Stimulated activated CD4-positive, alpha-beta T cell treated with anti-CD3 and anti-CD28 coated beads, Interleukin-15, amount 100 ng/mL, for 1 hour (primary cell): ENCODE measurements at places on chromosomes 7 and 10.
A peak's percentile ranks its signal among the peaks of the same experiment; 100 is the strongest.

DNA sequence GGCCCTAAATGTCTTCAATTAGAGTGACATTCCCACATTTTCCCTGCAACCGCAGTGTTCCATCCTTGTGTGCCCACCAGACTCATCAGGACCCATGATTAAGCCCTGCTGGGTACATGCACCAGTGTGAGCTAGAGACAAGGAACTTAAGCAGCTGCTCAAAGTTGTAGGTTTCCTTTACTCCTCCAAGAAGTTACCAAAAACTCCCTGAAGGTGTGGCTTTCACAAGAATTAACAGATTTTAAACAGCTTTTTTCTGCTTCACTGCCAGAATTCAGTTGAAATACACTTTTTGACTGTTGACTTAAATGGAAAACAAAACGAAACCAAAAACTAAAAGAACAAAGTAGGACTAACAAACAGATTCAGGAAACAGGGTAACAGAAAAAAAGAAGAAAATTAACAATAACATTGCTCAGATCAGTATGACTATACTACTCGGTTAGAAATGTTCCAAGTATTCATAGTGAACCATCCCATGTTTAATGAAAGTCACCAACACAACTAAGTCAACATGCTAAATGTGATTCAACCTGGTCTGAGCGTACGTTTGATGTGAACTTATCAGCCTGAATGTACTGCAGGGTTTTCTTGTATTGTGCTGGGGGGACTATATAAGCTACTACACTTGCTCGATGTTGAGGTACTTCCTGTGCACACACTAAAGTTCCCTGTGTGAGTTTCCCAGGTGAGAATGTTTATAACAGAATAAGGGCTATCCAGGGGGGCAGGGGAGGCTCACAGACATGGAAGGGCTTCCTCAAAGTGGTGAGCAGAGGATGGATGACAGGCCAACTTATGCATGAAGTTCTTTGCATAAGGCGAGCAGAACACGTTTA, 22.2 kb downstream of the SLC37A3 start:
- DNase-seq, result no peak

GRCh38 chr7:69714886-69715576, 116.8 kb downstream of the AUTS2 start:
- no peak for DNase-seq

DNA sequence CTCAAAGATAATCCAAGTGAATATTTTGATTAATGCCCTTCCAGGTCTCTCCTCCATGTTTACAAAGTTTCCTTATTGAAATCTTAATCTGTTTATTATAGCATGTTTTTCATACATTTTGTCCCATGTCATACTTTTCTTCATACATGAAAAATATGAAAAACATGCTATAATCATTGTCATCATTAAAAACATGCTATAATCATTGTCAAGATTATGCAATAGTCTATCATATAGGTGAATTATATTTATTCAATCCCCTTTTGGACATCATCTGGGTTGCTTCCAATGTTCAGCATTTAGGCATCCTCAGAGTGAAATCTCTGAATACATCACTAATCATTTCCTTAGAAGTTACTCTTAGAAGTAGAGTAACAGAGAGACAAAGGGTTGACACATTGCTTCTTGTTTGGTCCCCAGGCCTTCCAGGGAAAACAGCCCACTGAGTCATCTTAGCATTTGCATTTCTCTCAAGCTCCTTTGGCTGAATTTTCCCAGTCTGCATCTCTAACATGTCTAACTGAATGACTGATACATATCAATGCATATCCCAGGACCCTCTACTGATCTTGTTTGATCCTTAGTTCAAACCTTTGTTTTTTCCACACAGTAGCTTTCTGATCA, 87.0 kb downstream of the SGMS1 start:
- no peak for DNase-seq

- DNase-seq, result no peak
Measured at GRCh38 chr7:99111591-99111990, 32.3 kb downstream of the SMURF1 start.

GRCh38 chr10:31148951-31149350, 117.3 kb upstream of the ZNF438 start:
- no peak for DNase-seq

DNA sequence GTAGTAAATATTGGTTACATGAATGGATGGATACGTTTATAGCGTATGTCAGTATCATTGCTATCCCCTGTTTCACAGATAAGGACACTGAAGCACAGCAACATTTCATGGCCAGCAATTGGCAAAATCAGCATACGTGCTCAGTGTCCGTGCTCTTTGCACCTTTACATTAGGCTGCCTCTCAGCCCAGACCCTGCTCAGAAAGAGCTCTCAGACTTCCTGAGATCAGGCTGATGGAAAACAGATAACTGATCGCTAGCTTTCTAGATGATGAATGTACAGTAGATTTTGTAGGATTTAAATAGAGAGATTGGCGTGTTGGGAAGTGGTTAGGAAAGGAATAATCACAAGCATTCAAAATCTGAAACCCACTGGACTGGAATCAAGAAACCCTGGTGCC, 106.7 kb downstream of the ARID5B start:
- no peak for DNase-seq

DNA sequence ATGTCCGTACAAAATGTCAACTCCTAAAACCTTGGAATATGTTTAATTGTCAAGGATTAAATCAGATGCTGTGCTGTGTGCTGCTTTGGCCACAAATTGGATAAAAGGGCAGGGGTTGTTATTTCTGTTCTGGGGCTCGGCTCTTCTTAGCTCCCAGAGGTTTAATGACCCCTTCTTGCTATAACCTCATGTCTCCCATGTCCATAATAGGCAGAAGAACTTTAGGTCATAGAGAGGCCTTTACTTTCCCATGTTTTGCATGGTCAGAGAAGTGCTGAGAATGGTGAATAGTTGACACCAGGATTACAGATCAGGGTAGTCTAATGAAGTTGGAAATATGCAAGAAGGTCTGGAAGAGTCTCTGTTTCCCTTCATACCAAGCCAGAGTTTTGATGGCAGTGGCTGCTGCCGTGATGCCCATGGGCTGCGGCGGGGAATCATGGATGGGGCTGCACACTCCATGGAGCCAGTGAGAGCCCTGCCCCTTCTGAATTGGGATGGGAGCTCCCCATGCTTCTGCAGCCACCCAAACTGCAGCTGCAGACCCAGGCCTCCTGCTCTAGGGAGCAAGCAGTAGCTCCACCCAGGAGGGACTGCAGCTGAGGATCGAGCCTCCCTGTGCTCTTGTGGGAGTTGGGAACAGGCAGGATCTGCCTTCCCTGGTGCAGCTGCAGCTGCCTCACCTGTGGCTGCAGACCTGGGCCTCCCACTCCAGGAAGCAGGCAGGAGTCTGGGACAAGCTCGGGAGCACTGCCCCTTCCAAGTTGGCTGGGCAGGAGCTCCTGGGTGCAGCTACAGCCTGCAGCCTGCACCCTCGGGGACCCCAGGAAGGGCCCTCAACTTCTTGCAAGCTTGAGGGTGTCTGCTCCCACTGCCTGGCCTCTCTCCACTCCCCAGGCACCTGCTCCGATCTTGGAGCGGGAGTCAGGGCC, 23.1 kb upstream of the STEAP4 start:
- DNase-seq, result no peak

DNA sequence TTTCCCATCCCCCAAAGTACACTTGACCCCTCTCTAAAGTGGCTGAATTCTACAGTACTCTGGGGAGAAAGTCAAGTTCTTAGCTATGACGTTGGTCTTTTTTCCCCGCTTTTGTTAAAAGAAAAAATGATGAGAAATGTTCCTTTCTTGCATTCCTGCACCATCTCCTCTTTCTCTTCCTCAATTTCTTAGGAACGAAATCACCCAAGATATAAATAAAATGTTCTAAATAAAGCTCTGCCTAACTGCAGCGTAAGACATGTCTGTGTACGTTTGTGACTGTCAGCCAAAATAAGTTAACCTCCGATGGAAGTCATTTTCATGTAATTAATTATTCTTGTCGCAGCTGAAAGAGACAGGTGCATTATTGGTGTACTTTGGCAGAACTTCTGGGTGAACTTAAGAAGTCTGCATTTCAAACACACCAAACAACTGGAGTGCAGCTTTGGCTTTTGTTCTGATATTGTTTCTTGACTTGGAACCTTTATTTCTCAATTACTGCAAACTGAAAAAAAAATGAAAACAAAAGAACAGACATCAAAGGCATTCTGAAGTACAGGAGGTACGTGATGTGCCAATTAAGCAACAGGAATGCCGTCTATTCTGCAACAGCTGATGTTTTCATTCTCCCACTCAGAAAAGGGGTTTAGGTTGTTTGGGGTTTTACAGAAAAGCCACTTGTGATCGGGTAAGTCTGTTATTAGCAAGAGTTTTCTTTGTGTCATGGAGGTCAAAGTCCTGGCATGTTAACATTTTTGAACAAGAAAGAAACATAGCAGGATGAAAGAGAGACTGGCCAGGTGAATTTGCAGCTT, 82.4 kb upstream of the SDK1 start:
- no peak for DNase-seq

- DNase-seq, result no peak
Measured at GRCh38 chr7:121017586-121017985, 29.1 kb downstream of the CPED1 start.

DNA sequence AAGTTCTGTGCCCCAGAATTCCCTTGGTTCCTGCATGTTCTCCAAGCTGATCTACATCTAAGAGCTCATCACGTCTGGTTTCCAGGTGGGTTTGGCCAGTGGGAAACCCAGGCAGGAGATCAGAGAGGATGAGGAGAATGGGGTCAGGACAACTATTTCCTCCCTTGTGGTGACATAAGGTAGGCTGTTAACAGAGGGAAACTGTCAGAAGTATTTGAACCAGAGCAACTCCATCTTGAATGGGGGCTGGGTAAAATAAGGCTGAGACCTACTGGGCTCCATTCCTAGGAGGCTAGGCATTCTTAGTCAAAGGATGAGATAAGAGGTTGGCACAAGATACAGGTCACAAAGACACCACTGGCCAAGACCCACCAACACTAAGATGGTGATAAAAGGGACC, 19.1 kb downstream of the GARIN1A start:
- no peak for DNase-seq

DNA sequence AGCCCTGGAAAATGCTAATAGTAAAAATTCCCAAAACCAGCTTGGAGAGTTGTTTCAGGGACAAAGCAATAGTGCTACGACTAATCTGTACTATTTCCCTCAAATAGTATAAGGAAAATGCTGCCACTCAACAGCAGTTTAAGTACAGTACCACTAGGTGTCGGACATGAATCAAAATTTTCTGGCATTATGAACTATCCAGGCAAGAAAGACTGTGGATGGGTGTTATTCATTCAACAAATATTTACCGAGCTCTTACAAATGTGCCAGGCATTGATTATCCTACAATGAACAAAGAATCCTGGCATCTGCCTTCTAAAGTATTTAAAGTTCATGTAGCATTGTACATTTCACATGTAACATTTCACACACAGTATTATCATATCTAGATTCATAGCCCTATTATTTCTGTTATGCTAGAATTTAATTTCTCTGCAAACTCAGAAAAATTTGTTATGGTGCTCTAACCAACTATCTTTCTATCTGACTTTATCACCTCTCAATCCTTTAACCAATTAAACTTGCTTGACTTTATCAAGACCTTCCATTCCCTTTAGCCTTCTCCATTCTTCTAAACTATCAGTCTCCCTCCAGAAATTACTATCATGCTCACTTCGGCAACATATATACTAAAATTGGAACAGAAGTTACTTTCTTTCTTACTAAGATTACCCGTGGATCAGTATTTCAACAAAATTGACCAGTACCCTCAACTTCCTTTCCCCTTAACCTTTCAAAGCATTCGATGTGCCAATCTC, 80.6 kb downstream of the ARHGAP21 start:
- DNase-seq, result no peak

- DNase-seq, result no peak
Measured at GRCh38 chr7:47647181-47647917, 65.4 kb upstream of the TNS3 start.

GRCh38 chr7:25823571-25823970, 328.4 kb upstream of the NFE2L3 start:
- DNase-seq, result no peak

- DNase-seq, result no peak
Measured at GRCh38 chr10:92778091-92778490, 70.2 kb upstream of the EXOC6 start.

DNA sequence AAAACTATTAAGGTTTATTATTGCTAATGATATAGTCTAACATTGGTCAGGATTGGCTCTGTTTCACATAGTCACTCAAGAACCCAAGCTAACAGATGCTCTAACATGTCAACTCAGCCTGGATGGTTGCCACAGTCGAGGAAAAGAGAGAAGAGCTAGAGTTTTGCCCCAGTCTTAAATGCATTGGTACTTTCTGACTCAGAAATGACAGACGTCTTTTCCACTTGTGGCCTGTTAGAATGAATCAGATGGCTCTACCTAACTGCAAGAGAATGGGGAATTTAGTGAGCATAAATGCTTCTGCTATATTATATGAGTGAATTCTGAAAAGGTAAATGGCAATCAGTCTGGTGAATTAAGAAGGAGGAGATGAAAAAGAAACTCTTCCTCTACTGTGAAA, 13.9 kb downstream of the HECTD2 start:
- no peak for DNase-seq

GRCh38 chr7:4882169-4883032, 1.1 kb downstream of the RADIL start:
- no peak for DNase-seq

DNA sequence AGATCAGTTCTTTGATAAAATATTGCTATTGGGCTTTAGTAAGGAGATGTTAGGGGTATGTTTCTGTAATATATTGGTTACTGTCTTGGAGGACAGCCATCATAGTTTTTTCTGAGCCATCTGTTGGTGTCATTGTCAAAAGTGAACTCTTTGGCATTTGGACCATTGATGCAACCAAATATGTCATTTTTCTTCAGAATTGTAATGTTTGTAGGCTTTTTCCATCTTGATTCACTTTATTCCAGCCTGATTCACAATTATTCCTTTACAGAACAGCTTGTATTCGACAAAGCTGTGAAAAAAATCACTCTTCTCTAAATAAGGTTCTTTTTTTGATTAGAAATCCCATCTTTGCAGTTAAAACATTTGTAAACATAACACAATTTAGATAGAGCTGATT, 37.4 kb downstream of the SMNDC1 start:
- no peak for DNase-seq

DNA sequence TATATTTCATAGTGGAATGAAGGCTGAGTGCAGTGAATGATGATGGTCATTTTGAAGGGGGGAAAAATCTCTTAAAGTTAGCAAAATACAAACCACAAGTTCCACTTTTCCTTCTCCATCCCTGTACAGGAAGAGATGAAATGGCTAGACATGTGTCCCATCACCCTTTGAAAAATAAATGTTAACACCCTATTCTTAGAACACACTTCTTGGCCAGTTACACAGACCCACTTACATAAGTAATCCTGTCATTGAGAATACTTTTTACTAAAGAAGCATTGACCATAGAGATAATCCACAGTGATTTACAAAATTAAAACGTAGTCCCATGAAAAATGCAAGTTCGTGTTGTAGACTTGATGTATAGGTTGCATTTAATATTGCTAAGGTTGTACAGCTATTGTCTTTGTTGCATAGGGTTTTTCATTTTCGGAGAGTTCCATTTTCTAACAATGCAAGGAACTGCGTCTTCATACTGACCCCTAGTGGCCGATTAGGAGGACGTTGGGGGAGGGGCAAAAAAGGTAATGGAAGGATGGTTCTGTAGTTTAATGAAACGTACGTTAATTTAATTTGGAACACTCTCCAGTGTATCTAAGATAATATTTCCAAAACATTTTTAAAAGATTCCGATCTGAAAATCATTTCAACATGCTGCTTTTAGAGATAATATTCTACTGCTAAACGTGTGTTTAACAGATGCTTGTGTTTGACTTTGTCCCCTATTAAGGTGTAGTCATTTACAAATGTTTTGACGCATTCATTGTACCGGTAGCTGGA, 60.9 kb downstream of the ARMC3 start:
- peak; percentile 34 for DNase-seq
